Activated CD4-positive, alpha-beta T cell treated with anti-CD3 and anti-CD28 coated beads, Interleukin-2, amount 10 ng/mL, durations not matched to agents 24 days and 14 days (primary cell): ENCODE measurements at places on chromosomes 4 and X.

- DNase-seq: peak; percentile 86
Measured at GRCh38 chrX:65581661-65582339, 47.2 kb upstream of the LAS1L start.

GRCh38 chr4:45944000-45944399 lies 179.9 kb downstream of the GABRG1 start:
- no peak for DNase-seq

DNA sequence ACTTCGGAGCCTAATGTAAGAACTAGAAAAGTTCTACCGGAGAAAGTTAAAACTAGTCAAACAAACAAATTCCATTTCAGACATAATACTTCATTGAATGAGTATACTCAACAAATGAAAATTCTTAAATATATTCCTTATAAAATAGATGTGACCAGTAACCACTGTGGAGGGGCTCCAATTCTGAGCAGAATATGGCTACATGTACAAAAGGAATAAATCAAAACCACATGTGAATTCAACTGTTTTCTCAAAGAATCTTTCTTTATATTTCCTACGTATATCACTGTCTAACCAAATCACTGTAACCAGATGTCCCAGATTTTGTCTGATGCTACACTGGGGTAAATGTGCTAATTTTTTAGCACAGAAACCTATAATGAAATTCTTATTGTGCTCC lies 49.0 kb downstream of the HTN1 start:
- no peak for DNase-seq

DNA sequence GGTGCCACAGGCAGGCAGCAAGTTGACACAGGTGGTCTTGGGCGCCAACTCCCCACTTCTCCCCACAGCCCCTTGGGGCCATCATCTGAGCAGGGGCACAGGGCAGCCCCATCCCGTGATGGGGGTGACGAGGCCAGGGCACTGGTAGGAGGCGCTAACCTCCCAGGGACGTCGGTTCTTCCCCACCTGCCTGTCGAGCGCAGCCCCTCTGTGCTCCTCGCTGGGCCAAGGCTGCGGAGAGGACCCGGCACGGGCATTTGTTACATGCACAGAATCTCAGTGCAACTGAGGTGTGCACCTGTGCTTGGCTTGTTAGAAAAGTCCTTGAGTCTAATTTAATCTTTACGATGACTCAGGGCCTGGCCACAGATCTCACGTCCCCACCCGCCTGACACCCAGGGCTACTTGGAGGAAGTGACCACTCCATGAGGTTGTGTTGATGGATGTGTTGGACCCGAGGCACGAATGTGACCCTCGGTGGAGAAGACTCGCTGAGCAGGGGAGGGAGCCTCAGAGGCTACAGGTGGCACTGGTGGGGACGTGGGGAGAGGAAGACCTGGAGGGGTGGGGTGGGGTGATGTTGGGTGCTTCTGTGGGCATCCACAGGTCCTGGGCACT lies 3.1 kb upstream of the SH3TC1 start:
- no peak for DNase-seq
